BE2C (cell line): ENCODE measurements at places on chromosomes 5 and 9.

DNA sequence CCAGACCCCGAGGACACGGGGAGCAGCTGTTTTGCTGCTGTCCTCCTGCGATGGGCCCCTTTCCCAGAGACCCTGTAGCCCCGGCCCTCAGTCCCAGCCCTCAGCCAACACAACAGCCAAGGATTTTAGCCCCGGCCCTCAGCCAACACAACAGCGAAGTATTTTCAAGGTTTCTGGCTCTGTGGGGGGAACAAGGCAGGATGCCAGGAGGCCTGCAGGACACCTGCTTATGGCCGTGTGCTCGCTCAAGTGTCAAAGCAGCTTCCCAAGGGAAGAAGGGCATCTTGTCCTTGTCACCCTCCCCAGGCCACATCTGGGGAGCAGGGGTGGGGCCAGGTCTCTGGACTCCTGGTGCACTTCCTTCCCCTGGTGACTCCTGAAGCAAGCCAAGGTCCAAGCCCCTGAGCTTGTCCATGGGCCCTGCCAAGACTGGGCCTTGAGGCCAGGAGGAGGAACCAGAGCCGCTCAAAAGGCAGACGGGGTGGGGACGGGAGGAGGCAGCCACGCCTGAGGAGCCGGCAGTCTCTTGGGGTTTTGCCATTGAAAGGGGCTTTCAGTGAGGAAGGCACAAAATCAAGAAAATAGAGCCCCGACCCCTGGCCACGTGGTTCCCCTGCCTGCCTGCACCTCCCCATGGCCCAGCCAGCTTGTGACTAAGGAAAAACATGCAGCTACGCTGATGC, 10.8 kb downstream of the KCNT1 start:
- peak; percentile 72 for DNase-seq

- DNase-seq: no peak
Measured at GRCh38 chr5:59767211-59767605, 126.3 kb downstream of the PDE4D start.

- peak; percentile 2 for DNase-seq
Measured at GRCh38 chr5:566636-567309, 42.5 kb upstream of the SLC9A3 start.

GRCh38 chr5:77168161-77168878, 42.2 kb upstream of the PDE8B start:
- peak; percentile 30 for DNase-seq

- DNase-seq: no peak
Measured at GRCh38 chr9:84586662-84587061, 82.9 kb upstream of the NTRK2 start.

GRCh38 chr5:1549475-1550030, 25.8 kb upstream of the LPCAT1 start:
- no peak for DNase-seq

DNA sequence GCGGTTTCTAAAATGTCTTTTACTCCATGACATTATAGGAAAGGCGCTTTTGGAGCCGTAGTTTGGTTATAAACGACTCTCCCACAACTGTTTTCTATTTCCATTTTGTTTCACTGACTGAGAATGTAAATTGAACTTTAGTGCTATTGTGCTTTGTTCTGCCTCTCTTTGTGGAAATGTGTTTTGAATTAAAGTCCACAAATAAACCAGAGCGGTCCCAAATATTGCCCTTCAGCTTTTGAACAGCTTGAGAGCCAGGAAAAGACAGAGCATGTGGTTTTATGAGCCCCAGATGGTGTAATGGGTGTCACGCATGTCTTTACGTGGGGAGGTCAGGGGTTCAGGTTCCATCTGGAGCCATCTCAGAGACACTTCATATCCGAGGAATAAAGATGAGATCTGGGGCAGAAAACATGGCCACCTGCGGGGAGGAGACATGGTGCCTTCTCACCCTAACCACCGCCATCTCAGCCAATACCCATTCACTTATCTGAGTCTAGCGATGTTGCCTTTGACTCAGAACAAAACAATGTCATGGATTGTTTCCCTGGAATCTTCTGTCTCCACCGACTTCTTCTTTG, 42.5 kb upstream of the ROR2 start:
- DNase-seq: no peak

DNA sequence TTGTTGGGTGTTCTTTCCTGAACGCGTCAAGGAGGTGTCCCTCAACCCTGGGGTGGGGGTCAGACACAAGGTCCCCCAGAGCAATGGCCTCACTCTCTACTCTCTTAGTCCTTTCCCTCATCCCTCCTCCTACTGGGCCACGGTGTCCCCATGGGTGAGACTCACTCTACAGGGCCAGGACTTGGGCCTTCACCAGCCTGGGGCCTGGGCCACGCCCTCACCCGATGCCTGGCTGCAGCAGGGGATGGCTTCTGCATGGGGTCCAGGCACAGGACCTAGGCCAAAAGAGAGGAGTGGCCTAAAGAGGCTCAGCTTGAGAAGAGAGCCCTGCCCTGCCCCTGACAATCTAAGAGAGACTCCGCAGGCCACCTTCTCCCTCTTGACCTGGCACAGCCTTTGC, 5.8 kb downstream of the LCN12 start:
- DNase-seq: no peak

GRCh38 chr5:107671742-107672210, 1.0 kb upstream of the EFNA5 start:
- peak; percentile 50 for DNase-seq

GRCh38 chr9:134601764-134602163, 39.8 kb upstream of the COL5A1 start:
- no peak for DNase-seq

- no peak for DNase-seq
Measured at GRCh38 chr9:108894225-108894997, 32.3 kb downstream of the ACTL7A start.

DNA sequence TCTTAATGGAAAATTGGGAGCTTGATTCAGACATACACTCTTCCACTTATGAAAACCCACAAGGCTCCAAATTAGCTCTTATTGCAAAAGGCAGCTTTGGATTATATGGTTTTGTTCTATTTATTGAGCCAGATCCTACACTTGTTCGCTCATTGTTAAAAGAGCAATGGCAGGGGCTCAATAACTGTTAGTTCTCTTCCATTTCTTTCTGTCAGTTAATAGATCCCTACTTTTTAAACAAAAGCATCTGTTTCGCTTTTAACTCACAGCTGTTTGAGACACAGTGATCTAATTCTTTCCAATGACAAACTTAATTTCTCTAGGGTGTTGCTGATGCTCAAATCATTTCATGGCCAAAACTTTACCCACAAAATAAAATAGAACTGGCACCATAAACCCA, 11.7 kb downstream of the C5 start:
- DNase-seq: no peak

DNA sequence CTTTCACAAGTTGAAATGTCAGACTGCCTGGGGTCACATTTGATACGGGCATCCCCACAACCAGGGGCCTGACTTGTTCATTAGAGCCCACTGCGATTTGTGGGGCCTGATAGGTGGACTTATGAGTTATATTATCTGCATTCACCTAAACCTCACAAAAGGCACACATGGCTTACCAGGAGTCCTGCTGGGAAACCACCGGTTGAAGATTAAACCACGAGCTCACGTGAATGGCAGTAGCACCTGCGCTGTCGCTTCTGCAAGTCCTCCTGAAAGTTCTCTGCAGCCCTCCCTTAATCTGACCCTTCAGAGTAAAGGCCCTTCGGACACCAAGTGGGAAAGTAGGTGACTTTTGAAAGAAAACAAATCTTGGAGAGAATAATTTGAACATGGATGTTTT, 68.9 kb downstream of the PPIC start:
- DNase-seq: no peak

GRCh38 chr5:68432682-68433081, 217.1 kb downstream of the PIK3R1 start:
- DNase-seq: no peak

DNA sequence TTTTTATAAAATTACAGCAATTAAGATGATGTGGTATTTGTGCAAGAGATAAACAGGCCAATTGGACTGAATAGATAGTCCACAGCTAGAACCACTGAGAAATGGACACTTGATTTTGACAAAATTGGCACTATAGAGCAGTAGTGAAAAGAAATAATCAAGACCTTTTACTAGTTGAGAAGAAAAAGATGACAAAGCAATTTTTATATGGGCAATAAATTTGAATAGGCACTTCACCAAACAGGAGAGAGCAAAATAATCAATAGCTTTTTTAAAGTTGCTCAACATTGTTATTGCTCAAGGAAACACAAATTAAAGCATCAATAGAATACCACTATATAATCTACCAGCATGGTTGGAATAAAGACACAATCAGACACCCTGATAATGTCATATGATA, 193.5 kb upstream of the FTMT start:
- no peak for DNase-seq

GRCh38 chr9:22033012-22033630, 24.0 kb upstream of the CDKN2B start:
- DNase-seq: no peak

DNA sequence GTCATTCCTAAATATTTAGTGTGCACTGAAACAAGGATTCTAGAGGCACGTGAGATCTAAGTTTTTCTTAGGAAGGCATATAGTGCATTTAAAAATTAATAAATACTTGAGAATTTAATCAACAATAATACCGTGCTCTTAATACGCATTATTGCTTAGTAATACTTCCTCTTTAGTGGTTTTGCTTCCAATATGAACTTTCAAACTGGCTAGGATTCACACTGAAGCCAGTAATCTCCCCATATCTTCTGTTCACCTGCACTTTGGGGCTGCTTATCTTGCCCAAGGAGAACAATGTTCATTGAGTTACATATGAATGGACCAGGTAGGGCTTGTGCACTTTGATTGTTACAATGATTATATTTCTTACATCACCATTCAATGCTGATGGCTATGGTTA, 180.5 kb upstream of the RIOK2 start:
- DNase-seq: no peak

DNA sequence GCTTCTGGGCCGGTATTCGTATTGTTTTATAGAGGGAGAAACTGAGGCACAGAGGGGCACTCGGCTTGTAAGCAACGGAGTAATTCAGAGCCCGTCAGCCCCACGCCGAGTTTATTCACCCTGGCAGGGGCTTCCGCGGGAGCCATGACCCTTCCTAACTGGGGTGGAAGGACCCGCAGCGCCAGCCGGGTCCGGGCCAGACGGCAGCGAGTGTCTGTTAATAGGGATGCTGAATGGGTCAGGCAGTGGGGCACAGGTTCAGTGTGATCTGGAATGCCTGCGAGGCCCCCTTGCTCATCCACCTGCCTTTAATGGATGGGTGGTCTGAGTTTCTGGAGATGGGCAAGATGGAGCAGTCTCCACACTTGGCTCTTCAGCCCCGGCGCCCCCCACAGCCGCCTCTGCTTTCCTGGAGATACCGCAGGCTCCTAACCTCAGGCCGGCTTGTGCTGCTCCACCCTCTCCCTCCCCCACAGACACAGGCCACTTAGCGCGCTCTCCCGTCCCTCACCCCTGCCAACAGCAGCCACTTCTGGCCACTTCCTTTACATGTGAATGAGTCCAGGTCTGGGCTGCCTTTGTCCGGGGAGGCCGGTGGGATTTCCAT, 147.1 kb downstream of the ERCC6L2 start:
- DNase-seq: peak; percentile 66

DNA sequence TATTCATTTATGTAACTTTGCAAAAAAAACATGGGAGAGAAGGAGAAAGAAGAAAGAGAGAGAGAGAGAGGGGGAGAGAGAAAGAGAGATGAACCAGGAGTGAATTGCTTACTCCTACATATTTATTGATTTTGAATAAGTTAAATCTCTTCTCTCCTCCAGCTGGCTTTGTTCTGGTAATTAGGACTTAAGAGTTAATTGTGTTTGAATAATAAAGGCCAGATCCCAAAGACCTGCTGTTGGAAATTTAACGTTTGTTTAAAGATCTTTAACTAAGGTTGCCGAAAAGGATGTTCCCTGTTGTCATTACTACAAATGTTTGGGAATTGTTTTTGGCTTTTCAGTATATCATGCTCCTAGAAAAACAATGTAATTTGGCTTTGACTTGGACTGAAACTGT, 473.0 kb downstream of the TUSC1 start:
- DNase-seq: no peak

DNA sequence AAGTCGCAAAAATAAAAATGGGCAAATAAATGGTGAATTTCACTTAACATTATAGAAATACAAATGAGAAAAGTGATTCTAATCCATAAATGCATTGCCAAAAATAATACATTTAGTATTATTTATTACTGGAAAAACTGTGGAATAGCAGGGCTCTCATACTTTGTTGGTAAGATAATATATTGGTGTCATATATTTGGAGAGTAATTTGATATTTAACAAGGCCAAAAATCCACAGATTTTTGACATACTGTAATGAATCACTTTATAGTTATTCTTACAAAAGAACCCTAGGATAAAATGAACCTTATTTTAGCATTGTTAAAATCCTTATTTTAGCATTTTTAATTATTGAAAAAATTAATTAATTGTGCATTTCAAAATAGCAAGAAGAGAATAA, 397.2 kb upstream of the DAB2 start:
- DNase-seq: no peak

- DNase-seq: no peak
Measured at GRCh38 chr5:137668637-137669036, 67.3 kb downstream of the KLHL3 start.
